ENCODE measurements at places on chromosomes 11 and 22. TPM values are rescaled to one million over a fixed set of nuclear protein-coding genes. Genes with fewer than 3 reads are reported as not detected.

Gene KDELR3
- 4.4 TPM for total RNA-seq

Gene SLC22A6
- not detected for total RNA-seq

Gene DDI1
- total RNA-seq = not detected

Gene GUCY1A2
- 12.4 TPM for total RNA-seq

Gene SHISA8
- 6.8 TPM for total RNA-seq

Gene PKNOX2
- 9.1 TPM for total RNA-seq

Gene MIAT
- total RNA-seq = 0.38 TPM

Gene SF3B2
- total RNA-seq = 71.8 TPM

Gene GGT5
- total RNA-seq = 27.6 TPM

Gene CKAP5
- total RNA-seq = 70.3 TPM
